ENCODE measurements at places on chromosomes 1 and 21.

DNA sequence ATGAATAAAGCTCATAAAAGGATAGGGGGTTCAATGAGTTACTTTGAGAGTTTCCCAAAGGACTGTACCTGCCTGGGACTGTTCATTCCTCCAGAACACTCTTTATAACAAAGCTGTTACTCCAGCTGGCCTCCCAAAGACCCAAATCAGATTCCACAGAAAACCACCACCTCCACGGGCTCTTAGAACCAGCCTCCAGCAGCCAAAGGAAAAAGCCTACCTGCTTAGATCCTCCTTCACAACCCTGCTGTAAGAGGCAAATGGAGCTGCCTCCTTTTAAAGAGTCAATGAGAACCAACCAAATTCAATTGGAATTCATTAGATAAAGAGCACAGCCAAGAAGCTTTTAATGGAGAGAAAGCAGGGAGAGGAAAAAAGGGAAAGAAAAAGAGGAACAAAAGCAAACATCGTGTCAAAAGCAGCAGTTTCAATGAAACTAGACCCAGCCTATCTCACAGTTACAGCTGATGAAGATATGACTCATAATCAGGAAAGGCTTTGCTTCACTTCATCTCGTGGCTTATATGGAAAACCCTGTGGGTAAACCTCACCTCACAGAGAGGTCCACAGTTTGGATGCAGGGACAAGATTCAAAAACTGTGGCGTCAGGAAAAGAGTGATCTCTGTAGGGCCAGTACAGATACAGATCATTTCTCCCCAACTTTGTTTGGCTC is 27.8 kb upstream of the FMO4 start:
- no peak for DNase-seq

GRCh38 chr1:95640746-95641145 is 406.7 kb downstream of the RWDD3 start:
- peak; percentile 42 for DNase-seq

- DNase-seq = peak; percentile 17
Observed at GRCh38 chr21:39182016-39182415, 1.2 kb downstream of the PSMG1 start.

DNA sequence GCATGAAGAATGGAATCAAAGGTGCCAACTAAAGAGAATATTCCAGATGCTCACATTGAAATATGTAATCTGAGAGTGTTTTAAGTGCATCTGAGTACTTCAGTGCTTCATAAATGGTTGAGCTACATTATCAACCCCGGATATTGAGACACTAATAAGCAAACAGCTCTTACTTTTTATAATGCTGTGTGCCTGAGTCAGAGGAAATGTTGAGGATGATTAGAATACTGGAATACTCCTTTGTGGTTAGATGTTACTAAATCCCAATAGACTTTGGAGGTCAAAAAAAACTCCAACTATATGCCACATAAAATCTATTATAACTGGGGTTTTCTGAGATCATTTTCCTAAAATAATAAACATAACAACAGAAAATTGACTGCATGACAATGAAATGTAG is 12.5 kb upstream of the KCNA3 start:
- DNase-seq = no peak

DNA sequence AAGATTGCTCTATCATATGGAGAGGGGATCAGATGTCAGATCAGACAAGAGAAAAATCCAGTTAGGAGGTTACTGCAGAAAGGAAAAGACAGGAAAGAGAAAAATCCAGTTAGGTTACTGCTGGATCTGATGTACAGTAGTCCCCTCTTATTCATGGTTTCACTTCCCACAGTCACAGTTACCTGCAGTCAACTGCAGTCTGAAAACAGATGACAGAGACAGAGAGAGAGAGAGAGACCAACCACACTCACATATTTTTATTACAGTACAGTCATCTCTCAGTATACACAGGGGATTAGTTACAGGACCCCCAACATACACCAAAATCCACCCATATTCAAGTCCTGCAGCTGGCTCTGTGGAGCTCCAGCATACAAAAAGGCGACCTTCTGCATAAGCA is 29.3 kb downstream of the NUP133 start:
- DNase-seq = no peak

DNA sequence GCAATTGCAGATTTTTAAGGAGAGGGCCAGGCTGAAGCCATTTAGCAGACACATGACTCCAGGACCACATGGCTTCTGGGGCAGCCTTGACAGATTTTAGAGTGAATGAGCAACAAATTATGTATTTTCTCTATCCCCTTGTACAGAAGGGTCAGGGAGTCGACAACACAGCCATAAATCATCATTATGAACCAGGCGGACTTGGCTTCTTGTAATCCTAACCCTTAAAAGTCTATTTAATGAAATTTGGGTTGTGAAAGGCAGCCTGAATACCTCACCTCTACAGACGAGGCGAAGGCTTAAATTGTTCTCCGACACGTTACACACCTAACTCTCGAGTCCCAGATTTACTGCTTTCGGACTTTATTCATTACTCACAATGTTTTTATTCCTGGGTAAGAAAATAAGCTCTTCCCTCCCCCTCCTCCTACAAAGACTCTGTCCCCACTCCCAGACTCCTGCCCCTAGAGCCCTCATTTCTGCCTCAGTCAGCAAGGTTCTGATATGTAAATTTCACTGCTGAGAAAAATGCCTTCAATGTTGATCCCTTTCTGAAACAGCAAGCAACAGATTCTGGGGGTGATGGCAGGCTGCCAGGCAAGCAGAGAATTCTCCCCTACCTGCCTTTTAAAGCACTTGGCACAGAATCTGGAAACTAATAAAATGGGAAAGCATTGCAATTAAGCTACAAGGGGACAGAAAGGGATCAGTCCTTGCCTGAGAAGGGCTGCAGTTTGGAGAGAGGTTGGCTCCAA is 51.6 kb downstream of the PLPP3 start:
- DNase-seq = peak; percentile 60

DNA sequence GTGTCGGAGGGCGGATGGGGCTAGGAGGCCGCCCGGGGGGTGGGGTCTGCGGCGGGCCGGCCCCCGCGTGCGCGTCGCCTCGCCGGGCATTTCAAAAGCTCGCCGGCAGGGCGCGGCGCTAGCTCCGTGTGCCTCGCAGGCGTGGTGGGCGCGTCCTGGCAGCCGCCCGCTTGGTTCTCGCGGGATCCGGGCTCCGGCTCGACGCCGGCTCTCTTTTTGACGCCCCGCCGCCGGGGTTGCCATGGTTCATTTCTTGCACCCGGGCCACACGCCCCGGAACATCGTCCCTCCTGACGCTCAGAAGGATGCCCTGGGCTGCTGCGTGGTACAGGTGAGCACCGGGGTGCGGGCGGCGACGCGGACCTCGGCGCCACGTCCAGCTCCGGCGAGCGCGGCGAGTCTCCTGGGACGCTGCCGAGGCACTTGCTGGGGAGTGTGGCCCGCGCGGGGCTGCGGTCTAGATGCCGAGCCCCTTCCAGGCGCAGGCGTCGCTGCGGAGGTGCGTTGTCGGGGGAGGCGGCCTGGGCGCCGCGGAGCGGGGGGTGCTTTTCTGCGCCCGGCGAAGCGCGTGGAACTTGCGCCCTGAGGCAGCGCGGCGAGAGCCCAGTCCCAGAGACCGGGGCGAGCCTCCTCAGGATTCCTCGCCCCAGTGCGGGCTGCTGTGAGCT is at the start of gene ZYG11A:
ZYG11A (plus strand) TSS at position 118 of the 668 bp plus-strand sequence; CDS start at position 242, 124 bp downstream.
- DNase-seq = peak; percentile 81

DNA sequence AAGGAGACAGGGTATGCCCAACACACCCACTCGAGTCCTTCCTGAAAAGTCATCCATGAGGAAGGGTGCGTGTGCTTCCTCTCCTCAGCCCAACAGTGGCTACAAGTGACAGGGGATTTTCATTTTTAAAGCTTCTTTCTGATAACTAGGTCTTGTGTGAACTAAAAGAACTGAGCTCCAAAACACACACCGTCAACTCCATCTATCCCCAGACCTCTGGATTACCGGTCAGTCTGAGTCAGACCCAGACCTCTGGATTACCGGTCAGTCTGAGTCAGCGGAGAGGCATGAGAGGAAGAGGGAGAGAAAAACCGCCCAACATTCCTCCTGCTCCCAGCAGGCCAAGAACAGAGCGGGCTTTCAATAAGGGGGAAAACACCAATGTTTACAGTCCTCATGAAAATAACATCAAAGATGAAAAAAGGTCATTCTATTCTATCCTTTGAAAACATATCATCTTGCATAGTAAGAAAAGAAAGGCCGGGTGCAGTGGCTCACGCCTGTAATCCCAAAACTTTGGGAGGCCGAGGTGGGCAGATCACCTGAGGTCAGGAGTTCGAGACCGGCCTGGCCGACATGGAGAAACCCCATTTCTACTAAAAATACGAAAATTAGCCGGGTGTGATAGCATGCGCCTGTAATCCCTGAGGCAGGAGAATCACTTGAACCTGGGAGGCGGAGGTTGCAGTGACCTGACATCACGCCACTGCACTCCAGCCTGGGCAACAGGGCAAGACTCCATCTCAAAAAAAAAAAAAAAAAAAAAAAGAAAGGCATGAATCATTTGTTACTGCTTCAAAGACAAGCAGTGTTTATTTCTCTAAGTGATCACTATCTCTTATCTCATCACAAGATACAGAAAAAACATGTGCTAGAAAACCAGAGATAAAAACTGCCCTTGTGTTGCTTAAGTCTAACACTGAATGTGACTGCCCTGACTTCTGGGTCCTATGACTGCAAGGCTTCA is 3.4 kb downstream of the PTTG1IP start:
- DNase-seq = peak; percentile 92

DNA sequence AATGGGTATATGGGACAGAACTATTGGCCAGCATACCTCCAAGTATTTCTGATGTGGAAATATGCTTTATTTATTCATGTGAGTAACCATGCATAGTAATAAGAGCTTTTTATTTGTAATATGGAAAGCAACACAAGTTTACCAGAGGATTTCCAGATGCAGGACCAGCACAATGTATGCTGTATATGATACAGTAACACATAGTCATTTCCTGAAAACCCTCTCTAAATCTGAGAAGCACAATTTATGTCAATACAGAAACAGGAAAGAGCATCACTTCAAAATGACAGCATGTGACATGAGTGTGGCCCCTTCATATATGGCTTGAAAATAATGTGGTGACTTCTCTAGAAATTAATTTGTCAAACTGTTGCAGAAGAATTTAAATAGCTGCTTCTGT is 1134.7 kb upstream of the ADGRL2 start:
- DNase-seq = no peak

- no peak for DNase-seq
Observed at GRCh38 chr1:5221451-5221850, 567.0 kb downstream of the AJAP1 start.

- no peak for DNase-seq
Observed at GRCh38 chr1:16922885-16923431, 1.2 kb downstream of the CROCC start.

DNA sequence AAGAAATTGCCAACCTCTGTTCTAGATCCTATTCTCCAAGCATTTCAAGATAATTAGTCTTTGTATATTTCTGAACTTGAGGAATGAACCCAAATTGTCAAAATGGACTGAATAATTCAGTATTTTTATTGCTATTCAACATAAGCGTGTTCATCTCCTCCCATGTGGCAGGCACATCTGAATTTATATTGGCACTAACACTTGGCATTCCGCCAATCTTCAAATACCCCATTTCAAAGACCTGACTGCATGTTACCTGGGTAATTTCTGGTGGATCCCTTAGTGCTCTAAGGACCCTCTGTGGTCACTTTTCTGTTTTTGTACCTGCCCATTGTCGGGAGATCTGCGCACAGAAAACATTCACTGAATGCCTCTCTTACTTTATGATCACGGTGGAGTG is 66.6 kb downstream of the BACE2 start:
- no peak for DNase-seq

DNA sequence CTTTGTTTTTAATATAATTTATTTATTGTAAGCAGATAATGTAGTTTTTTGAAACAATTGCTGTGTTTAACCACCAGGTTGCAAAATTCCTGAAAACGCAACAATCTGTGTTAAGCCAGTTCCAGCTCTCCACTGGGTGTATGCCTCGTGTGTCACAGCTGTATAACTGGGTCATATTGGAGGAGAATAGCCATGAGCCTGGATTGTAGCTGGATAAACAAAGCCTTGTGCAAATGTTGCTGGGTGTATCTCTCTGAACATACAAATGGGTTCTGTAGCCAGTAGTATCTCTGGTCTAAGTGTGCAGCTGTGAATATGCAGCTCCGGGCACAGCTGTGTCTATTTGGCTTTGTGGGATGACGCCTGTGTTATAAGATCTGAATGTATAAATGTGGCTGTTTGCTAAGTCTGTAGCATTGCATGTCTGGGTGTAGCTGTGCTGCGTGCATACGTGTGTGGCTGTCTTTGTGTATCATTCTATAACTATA is 2.8 kb downstream of the TCEA3 start:
- no peak for DNase-seq

GRCh38 chr1:50490640-50491039 is 67.4 kb upstream of the DMRTA2 start:
- DNase-seq = peak; percentile 9

DNA sequence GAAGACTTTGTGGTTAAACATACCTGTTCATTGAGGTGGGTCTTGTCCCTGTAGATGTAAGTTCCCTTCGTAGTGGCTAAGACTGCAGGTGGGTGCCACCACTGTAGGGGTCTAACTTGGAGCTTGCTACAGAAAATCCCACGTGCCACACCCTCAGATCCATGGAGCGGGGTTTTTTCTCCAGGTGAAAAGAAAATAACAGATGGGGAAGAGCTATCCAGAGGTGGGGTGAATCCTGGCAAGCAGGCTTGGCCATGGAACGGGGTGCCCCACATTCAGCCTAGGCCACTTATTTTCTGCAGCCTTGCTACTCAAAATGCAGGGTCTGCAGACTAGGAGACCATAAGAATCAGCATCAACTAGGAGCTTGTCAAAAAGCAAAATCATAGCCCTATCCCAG is 24.0 kb downstream of the EXOC8 start:
- no peak for DNase-seq

DNA sequence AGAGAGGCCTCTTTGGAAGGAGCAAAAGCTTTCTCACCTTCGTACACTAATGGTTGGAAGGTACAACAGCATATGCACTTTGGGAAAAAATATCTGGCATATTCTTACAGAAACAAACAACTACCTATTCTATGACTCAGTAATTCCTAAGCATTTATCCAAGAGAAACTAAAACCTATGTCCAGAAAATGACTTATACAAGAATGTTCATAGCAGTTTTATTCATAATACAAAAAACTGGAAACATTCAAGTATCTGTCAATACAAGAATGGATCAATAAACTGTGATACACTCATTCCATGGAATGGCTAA is 8.2 kb downstream of the NBPF1 start:
- no peak for DNase-seq

- no peak for DNase-seq
Observed at GRCh38 chr1:189726806-189727205, 750.9 kb downstream of the BRINP3 start.
